ENCODE measurements at places on chromosomes 7 and 10.

- no peak for DNase-seq
Measured at GRCh38 chr7:38223306-38223705, 45.3 kb downstream of the STARD3NL start.

DNA sequence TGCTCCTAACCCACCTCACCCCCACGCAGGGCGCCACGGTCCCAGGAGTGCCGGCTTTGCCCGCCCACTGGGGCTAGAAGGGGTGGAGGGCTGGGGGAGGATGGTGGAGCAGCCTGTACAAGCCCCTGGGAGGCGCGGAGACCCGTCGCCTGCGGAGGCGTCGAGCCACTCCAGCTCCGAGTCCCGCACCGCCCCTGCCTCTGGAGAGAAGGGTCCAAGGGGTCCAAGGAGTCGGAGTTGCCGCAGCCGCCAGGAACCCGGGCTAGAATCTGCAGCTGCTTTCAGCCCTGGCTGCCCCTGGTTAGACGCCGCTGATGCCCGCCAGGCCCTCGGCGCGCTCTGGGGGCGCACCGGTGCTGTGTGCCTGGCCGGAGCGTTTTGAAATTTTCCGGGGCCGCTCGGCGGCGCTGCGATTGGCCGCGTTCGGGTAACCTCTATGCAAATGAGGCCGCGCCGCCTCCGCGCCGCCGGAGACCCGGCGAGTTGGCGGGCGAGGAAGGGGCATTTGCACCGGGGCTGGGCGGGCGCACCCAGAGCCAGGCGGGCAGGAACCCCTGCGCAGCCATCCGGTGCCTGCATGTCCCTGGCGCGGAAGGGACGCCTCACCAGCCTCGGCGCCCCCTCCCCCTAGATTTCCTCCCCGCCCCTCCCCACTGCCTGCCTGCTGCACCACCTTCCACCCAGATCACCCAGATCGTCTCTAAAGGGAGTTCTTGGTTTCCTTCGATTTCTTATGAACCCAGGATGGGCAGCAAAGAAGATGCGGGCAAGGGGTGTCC, at the start of gene HMX2:
TSS of gene HMX2 (plus strand) at position 502 of the 779 bp plus-strand sequence. CDS start at position 745, 243 bp downstream.
- peak; percentile 66 for DNase-seq

- no peak for DNase-seq
Measured at GRCh38 chr7:87356448-87356847, 11.0 kb downstream of the CROT start.

DNA sequence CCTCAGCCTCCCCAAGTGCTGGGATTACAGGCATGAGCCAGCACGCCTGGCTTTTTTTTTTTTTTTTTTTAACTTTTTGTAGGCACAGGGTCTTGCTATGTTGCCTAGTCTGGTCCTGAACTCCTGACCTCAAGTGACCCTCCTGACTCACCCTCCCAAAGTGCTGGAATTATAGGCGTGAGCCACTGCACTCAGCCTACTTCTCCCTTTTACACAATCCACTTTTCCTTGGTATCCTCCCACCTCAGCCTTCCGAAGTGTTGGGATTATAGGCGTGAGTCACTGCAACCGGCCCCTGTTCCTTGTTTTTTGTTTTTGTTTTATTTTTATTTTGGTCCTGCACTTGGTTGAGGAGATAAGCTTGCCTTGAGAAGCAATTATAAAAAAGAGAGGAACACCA, 75.9 kb upstream of the KMT2C start:
- no peak for DNase-seq

All from NCI-H1930 (cell line).